Diencephalon (tissue), 1 donor: ENCODE measurements at places on chromosomes 2 and 18. TPM values are rescaled to one million over a fixed set of nuclear protein-coding genes. Genes with fewer than 3 reads are reported as not detected.

Gene ALPG
- total RNA-seq, result not detected

Gene UXS1
- total RNA-seq, result 60.9 TPM

Gene ARHGEF4
- 68.5 TPM for total RNA-seq

Gene PPP1CB
- 370 TPM for total RNA-seq

Gene TEX44
- total RNA-seq, result not detected

Gene LINC00305
- not detected for total RNA-seq

Gene TSN
- 73.4 TPM for total RNA-seq

Gene CD8A
- 1.6 TPM for total RNA-seq

Gene CENPA
- total RNA-seq, result 3.2 TPM

Gene FAM124B
- total RNA-seq, result 11.5 TPM

Gene CAPN10
- total RNA-seq, result 20.5 TPM

Gene PTPRN
- 66.9 TPM for total RNA-seq

Gene ANO7
- 0.46 TPM for total RNA-seq

Gene SOWAHC
- 27.7 TPM for total RNA-seq

Gene SCYGR7
- not detected for total RNA-seq

Gene CRYGD
- total RNA-seq, result 3.7 TPM

Gene ARHGAP25
- total RNA-seq, result 2.3 TPM

Gene DYNAP
- not detected for total RNA-seq

Gene TFCP2L1
- total RNA-seq, result 0.69 TPM

Gene CNTNAP5
- total RNA-seq, result 66.2 TPM

Gene NTSR2
- total RNA-seq, result 4.2 TPM

Gene TP53I3
- 30.0 TPM for total RNA-seq

Gene ITGA4
- 5.3 TPM for total RNA-seq

Gene CFAP65
- total RNA-seq, result 2.3 TPM

Gene ARHGAP28
- 10.1 TPM for total RNA-seq

Gene MALL
- 2.5 TPM for total RNA-seq

Gene TUBA4B
- 1.2 TPM for total RNA-seq

Gene ZC3H6
- total RNA-seq, result 25.4 TPM

Gene UGT1A3
- not detected for total RNA-seq

Gene GAL3ST2
- total RNA-seq, result 0.69 TPM

Gene LBX2
- total RNA-seq, result not detected

Gene TMEM182
- 8.5 TPM for total RNA-seq

Gene C18orf32
- 88.8 TPM for total RNA-seq

Gene C1GALT1C1L
- total RNA-seq, result 0.92 TPM

Gene SPP2
- total RNA-seq, result not detected

Gene LDLRAD4
- 83.5 TPM for total RNA-seq

Gene ASB3
- 84.2 TPM for total RNA-seq

Gene TAF1B
- 45.2 TPM for total RNA-seq

Gene HOXD13
- not detected for total RNA-seq
